ENCODE measurements at places on chromosomes 2 and 18. TPM values are rescaled to one million over a fixed set of nuclear protein-coding genes. Genes with fewer than 3 reads are reported as not detected.

GRCh38 chr2:239006622-239007285, 158.9 kb downstream of the TWIST2 start:
- peak; percentile 33 for DNase-seq

GRCh38 chr18:77014538-77014937, 118.0 kb downstream of the MBP start:
- DNase-seq, result no peak

DNA sequence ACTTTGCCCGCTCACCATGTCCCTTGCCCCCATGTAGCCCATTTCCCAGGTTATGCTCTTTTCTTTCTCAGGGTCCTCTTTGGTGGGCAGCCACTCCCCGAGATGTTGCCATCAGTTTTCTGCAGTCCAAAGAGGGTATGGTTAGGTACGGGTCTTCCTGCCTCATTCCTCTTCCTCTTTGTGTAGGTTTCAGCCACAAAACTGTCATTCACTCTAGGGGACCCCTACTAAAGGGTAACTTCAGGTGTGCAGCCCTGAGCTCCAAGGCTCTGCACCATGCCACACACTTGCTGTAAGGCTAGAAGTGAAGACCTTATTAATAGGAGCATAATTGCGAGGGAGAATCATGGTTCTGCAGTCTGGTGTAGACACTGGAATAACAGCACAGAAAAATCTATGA, 99.8 kb upstream of the ZNF397 start:
- no peak for DNase-seq

DNA sequence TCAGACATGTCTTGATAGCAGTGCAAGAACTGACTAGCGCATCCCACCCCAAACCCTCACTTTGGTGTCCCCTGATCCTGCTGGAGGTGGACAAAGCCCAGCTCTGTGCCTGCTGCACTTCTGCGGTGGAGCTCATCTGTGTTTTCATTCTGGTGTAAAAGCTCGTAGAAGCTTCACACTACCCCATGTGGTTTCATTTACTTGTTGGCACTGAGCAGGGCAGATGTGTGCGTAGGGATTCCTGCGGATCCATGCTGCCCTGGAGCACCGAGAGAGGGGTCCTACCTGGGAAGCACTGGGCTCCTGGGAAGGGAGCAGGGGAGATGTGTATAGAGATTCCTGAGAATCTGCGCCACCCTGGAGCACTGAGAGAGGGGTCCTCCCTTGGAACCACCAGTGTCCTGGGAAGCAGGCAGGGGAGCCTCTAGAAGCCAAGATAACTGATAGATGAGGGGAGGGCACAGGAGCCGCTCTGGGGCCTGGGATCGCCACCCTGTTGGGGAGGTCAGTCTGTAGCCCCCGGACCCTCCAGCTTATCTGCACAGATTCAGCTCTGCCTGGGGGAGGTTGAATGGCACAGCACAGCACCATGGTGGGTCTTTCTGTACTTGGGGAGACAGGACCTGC, 106.9 kb upstream of the OTOS start:
- no peak for DNase-seq

DNA sequence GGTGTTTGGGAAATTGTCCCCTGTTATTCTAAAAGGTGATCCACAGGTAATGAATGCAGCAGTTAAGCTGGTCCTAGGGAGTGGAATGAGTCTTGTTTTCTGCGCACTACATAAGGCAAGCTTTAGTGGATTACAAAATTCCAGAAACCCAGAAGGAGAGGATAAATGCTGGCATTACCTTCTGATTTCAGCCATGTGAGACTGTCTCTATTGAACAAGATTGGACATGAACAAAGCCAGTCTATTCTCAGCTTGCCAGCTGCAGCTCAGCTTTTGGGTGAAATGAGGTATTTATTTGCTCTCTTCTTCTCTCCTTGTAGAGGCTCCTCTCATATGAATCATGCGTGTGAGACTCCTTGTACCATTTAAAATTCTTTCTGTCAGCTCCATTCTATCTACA, 944.9 kb downstream of the CNTNAP5 start:
- no peak for DNase-seq

DNA sequence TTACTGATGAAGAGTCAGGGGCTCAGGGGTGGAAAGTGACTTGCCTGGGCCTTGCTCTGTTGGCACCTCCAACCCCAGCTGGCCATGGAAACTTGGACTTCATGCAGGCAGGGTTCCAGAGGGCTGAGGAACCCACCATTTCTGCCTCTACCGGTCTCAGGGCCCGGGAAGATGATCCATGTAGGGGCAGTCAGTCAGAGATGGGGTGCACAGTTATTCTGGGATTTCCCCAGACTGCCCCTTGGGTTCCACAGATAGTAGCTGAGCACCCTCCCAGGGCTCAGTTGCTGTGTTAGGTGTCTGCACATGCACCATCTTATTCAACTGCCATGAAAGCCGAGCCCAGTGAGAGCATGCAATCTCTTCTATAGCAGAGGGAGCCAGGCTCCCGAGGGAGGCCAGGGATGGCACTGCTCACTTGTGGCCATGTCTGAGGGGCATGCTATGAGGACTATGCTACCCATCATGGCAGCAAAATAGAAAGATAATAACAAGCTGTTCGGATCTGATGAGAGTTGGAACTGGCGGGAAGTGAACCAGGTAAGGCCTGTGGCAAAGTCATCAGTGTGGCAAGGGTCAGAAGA, 37.3 kb downstream of the RHOB start:
- DNase-seq, result no peak

- DNase-seq, result no peak
These were observed 35.0 kb downstream of the GLI2 start for GRCh38 chr2:120770641-120771040.

- DNase-seq, result no peak
These were observed 99.4 kb upstream of the PPP1CB start for GRCh38 chr2:28652217-28652616.

- DNase-seq, result no peak
These were observed 9.4 kb upstream of the SPOPL start for GRCh38 chr2:138492160-138492559.

- no peak for DNase-seq
These were observed 55.4 kb upstream of the SMAD2 start for GRCh38 chr18:47985866-47986265.

DNA sequence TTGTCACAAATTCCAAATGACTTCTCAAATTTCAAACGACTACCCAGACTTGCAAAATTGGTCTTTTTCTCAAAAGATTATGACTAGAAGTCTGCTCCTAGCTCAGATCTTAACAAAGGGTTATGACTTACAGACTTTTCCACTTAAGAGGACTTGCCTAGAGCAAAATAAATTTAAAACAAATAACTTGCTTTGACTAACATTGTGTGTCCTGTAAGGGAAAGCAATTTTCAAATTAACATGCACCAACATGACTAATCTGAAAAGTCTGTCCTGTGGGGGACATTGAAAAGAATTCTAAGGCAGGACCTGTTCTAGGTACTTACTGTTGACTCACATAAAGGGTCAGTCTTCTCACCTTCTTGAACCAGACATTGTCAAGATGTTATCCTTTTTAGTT, 53.5 kb upstream of the TMEM200C start:
- DNase-seq, result no peak

Gene CXCR1
- total RNA-seq, result 1.9 TPM

Gene ZSWIM2
- not detected for total RNA-seq

Gene COLEC11
- 3.1 TPM for total RNA-seq

Gene SMAD4
- total RNA-seq, result 88.7 TPM

Gene SERPINB4
- total RNA-seq, result not detected

Gene SOWAHC
- total RNA-seq, result 2.4 TPM

Gene MAPK4
- 38.2 TPM for total RNA-seq

Gene SERPINB3
- not detected for total RNA-seq
